ENCODE measurements at places on chromosomes 1 and 21. TPM values are rescaled to one million over a fixed set of nuclear protein-coding genes. Genes with fewer than 3 reads are reported as not detected.
A peak's percentile ranks its signal among the peaks of the same experiment; 100 is the strongest.

DNA sequence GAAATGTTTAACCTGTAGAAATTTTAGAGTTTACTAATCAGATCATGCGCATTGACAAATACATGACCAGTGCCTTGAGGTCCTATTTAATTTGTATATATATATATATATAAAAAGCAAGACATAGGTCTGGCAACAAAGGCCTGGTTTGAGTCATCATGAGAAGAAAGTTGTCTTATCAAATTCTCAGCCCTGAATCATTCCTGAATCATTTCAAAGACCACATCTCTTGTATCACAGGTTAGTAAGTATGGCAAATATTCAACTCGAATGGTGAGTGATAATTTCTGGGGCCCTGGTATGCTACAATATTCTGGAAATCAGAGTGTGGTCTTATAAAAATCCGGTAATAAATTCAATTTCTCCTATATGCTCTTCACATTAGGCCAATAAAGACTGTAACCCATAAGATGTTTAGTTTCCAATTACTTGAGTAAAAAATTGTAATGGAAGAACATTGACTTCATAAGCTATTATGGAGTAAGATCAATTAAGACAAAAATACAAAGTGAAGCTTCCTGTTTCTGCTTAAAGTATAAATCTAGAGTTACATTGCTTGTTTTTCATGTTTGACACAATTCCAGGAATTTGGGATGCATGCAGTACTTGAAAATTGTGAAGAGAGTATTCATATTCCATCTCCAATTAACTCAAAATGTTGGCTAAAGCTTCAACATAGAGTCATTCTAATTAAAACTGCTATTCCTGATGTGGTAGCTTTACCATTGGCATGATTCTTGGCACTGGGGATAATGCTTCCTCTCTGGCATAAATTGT, 309.4 kb downstream of the BRINP3 start:
- peak; percentile 55 for DNase-seq

DNA sequence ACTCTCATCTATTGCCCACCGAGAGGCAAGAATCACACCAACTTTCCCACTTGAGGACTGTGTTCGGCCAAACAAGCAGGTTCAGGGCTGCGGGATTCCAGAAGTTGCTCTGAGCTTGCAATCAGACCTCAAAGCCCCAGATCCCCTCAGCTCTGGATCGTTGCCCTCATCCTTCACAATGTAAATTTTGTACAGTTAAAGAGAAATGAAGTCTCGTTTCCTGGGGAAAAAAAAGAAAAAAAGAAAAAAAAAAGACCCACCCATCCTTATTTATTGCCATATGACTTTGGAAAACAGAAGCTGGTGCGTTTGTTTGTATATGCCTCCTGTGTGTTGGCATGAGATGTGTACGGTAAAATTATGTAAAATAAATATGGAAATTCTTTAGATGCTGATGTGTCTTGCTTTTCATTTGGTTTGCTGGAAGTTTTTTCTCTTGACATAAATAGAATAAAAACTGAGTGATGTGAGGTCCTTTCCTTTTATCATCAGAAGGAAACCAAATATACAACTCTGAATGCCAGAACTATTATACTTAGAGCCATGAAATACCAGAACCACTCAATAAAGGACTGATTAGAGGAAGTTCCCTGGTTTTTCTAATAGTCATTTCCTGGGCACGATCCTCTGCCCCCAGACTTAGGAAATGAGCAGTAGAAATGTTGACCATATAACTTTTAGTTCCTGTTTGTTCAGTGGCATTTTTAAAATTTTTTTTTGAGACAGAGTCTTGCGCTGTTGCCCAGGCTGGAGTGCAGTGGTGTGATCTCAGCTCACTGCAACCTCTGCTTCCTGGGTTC, 48.7 kb downstream of the LHX4 start:
- DNase-seq, result no peak

GRCh38 chr1:230517326-230517725, 91.2 kb upstream of the PGBD5 start:
- DNase-seq, result no peak

DNA sequence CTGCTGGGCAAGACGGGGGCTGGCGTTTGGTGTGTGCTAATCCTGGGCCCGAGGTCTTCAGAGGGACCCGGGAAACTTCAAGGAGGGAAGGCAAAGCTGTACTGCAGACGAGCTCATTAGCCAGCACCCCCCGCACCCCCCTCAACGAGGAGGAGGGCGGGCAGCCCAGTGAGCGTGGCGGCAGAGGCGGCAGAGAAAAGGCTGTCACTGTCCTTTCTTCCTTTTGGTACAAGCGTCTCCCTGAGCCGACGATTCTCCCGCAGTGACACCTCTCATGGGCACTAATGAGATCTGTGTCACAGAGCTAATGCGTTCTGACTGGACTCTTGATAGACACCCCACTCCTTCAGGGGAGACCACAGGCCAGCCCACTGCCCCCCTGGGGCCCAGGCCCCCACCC, 29.5 kb downstream of the DMAP1 start:
- DNase-seq, result no peak

DNA sequence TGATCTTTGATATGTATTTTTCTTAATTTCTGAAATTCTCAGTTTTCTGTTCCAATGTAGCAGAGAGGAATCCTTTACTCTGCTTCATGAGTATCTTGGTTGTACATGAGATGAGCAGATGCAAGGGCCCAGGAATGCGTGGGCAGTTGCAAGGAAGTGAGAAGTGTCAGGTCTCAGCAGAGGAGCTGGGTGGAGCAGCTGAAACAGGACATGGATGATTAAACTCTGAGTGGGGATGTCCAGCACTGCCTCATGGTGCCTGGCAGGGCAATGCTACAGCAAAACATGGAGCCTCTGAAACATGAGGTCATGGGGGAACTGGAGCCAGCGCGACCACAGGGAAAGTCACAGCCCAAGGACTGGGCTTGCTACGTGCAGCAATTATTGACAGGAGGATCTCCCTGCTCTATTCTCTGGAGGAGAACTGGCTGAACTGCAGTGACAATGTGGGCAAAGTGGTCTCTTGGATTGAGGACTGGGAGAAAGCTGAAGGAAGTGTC, 48.4 kb downstream of the COLGALT2 start:
- peak; percentile 52 for DNase-seq

DNA sequence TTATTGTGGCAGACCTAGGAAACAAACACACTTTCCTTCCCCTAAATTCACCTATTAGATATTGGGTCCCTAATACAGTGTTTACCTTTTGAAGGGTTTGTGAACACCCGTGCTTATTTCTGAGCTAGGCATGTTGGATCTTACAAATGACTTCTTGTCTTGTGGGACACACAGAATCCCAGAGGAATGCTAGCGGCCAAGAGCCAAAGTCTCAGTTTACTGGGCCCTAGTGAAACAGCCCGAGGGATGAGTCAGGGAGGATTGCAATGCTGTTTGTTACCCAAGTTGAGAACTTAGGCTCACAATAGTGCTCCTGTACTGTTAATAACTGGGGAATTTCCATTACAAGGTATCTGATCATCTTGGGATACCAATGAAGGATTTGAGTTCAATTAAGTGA, 100.1 kb upstream of the AKT3 start:
- DNase-seq, result peak; percentile 93

Gene PBX1
- 20.1 TPM for total RNA-seq

Gene ZNF496
- total RNA-seq, result 26.4 TPM
